Renal pelvis (tissue), 12 donors: ENCODE measurements at places on chromosomes 16 and 17. TPM values are rescaled to one million over a fixed set of nuclear protein-coding genes. Genes with fewer than 3 reads are reported as not detected.

Gene KCNJ18
- polyA plus RNA-seq, result not detected

- DNase-seq, result no peak
Observed at GRCh38 chr17:49958723-49959122, 10.3 kb upstream of the DLX4 start.

- DNase-seq, result peak; percentile 37
Observed at GRCh38 chr17:1486802-1487695, 5.4 kb downstream of the MYO1C start.

Gene ACSM2A
- polyA plus RNA-seq, result 99.4 TPM

DNA sequence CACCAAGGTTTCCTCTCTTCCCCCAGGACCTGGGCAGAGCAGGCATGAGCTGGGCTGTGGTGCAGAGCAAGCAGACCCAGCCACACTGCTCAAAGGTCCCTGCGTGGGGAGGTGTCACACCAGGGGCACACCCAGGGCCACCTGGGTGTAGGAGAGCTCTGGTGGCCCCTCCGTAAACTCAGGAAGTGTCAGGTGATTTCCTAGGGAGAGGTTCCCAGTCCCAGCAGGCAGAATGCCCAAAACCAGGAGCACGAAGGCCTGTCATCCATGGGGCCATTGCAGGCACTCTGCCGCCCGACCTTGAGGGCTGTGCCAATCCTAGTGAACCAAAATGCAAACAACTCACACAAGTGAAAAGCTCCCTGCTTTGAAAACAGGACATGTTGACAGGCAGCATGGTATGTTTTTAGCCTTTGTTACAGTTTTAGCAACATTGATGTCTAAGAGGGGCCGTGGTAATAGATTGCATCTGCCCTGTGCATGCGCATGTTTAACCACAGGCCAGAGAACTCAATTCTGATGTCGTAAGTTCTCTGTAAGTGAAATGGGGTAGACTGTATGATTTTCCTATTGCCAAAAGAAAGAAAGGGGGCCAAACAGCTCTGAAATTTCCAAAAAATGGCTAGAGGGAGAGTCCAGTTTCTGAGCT, 21.3 kb downstream of the CIBAR2 start:
- DNase-seq, result no peak

DNA sequence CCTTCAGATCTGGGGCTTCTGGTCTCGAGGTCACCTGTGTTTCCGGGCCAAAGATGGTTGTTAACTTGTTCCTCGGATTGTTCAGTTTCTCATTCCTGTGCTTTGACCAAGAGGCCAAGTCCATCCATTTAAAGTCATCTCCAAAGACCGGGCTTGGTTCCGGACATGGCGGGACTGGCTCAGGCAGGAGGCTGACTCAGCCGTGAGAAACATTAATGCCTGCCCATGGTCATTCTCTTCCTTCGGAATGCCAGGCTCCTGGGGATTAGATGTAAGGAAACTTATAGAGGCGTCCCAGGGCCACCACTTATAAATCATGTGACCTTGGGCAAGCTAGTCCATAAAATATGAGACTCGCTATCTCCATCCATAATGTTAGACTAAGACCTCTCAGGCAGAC, 13.6 kb upstream of the NKD1 start:
- no peak for DNase-seq

DNA sequence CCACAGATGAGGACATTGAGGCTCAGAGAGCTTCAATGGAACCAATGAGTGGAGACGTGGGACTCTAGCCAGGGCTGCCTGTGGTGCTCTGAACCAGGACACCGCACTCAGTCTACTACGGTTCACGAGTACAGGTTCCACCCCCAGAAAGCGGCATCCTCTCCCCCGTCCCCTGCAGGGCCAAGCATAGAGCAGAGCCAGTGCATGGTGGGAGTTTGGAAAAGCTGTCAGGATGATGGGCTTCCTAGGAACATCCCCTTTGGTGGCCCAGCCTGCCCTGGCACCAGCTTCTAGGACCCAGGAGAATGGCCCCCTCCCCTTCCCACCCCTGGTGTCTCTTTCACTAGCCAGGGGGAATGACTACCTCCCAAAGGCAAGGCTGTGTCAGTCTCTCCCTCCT, 8.4 kb downstream of the ZNF319 start:
- no peak for DNase-seq

- DNase-seq, result no peak
Observed at GRCh38 chr17:29066606-29067005, 23.7 kb downstream of the PIPOX start.

DNA sequence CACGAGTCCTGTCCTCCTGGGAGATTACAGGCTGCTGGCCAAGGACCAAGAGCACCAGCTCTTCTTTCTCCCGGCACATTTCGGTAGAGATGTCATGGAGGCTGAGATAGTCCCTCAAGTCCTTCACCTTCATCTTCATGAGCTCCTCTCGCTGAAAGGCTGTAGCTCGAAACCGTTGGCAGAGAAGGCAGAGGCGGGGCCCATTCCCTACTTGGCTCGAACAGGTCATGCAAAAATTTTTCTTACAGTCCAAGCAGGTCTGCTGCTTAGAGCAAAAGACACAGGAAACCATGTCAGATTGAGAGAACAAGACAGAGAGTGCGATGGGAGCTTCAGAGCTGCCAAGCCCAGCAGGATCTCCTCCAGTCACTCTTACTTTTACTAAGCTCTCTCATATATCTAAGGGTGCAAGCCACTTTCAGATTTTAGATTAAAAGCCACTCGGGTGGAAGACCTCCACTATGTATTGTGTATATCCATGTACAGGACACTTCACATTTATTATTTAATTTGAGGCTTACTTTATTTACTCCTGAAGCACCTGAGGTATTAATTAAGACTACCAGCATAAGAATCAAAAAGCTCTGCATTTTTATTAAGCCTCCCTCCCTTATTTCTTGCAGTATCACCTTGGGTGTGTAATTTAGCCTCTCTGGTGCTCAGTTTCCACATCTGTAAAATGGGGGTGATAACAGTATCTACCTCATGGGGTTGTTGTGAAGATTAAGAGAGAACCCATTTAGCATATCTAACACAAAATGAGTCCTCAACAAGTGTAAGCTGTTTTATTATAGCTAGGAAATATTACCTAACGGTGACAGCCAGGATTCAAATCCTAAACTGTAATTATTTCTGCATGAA, 41.4 kb downstream of the LIG3 start:
- DNase-seq, result no peak

Gene TMEM238L
- 4.6 TPM for polyA plus RNA-seq

DNA sequence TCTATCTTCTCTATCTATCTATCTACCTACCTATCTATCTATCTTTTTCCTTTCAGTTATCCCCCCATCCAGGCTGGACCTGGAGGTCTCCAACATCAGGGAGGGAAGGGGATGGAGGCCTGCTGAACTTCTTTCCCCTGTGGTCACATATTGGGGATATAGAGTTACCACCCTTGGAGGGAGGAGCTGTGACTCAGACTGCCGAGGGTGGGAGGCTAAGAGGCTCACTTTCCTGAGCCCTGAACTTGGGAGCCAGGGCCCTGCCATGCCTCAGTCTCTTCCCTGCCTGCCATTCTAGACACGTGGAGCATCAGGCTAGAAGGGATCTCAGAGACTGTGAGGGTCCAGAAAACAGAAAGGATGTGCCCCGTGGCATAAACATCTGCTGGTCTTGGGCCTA, 8.4 kb downstream of the LRRC3C start:
- DNase-seq, result no peak

GRCh38 chr17:29661213-29661612, 38.5 kb upstream of the CORO6 start:
- DNase-seq, result no peak

Gene HP
- polyA plus RNA-seq, result 0.99 TPM

Gene SOX15
- polyA plus RNA-seq, result 4.9 TPM

GRCh38 chr17:80130992-80131391, 15.9 kb downstream of the EIF4A3 start:
- DNase-seq, result no peak

DNA sequence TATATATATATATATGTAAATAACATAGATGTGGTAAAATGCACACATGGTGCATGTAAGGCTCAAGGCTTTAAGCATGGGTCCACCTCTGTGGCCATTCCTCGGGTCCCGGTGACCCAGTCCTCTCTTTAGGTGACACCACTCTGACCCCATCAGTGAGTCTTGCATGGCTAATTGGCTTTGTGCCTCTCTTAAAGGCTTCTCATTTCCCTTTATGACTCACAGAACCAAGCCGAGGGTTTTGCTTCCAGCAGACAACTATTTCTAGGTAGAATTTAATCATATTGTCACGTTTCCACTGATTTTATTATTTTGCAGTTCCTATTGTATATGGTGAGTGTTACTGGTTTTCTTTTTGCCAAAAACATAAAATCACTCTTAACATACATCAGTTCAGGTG, 59.7 kb downstream of the PLCG2 start:
- DNase-seq, result no peak

- no peak for DNase-seq
Observed at GRCh38 chr17:49254066-49254465, 23.5 kb upstream of the PHOSPHO1 start.

DNA sequence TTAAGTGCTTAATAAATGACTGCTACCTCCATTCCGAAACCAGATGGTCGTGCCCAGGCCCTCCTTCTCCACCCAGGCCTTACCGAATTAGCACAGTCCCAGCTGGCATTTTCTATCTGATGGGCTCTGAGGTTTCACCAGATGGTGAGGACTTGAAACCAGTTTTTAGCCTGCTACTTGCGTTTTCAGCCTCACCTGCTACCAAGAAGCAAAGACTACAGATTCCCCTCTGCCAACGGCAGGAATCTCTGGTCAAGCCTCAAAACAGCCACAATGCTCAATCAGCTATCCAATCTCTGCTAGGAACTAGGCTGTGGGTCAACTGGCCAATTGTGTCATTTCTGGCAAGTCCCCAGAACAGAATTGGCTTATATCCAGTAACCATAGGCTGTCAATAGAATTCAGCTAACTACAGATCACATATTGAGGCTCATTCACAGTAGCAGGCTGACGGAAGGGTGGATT, 11.7 kb downstream of the PECAM1 start:
- DNase-seq, result no peak

Gene GTF3C1
- 97.6 TPM for polyA plus RNA-seq

- DNase-seq, result no peak
Observed at GRCh38 chr16:77711775-77712174, 10.5 kb upstream of the NUDT7 start.

Gene RGS9
- polyA plus RNA-seq, result 16.1 TPM

Gene PYCARD
- 12.4 TPM for polyA plus RNA-seq

Gene SPNS1
- polyA plus RNA-seq, result 64.6 TPM

DNA sequence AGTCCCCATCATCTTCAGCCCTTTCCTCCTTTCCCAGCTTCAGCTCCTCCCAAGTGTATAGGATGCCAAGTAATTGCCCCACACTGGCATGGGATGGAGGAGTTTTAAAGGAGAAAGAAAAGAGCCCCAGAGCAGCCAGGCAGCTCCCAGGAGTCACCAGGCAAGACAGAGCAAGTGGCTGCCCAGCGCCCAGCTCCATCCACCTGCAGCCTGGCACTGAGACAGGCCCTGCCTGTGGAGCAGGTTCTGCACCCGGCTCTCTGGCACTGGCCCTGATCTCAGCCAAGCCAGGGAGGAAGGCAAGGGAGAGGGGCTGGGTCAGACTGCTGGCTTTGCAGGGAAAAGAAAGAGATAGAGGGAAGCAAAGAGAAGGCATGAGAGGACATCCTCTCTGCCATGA, 21.7 kb downstream of the FOXN1 start:
- DNase-seq, result no peak

GRCh38 chr16:1612320-1613111, at the start of gene CRAMP1:
Gene CRAMP1 (plus strand): TSS chr16:1612360. CDS start chr16:1614640, 2,280 bp downstream.
- DNase-seq, result peak; percentile 5

DNA sequence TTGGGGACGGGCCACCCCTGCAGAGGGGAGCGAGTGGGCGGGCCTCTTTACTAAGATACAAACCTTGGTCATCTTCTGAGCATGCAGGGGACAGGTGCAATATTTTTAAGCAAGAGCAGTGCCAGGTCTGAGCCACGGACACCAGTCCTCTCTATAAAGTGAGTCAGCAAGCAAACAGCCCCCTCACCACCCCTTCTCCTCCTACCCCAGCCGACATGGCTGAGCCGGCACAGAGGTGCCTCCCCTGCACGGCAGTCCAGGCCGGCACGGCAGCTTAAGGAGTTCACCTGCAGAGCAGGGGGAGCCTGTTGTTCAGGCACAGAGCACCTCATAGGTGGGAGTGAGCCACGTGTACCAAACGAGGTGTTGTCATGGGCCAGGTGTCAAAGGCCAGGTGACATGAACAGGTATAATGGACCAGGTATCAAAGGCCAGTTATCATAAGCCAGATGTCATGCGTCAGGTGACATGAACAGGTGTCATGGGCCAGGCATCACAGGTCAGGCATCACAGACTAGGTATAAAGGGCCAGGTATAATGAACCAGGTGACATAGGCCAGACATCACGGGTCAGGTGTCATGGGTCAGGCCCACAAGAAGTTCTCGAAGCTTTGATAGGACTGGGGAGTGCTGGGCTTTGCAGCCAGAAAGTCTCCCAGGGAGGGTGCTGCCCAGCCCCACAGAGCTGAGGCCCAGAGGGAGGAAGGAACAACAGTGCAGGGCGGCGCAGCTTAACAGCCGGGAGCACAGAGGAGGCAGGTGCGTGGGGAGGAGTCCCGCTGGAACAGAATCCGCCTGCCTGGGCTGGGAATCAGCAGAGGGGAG, 42.6 kb upstream of the ZNF469 start:
- DNase-seq, result no peak

DNA sequence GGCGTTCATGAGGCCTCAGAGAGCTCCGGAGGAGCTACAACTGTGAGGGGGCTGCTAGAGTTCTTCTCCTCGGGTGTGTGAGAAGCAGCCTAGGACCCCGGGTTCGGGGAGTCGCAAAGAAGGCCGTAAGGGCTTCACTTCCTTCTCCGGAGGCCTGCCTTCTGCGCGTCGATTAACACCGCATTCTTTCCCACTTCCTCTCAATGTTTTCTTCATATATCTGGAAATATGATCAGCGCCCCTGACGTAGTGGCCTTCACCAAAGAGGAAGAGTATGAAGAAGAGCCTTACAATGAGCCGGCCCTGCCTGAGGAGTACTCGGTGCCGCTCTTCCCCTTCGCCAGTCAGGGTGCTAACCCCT, 449 bp downstream of the SMCR8 start:
- DNase-seq, result no peak

DNA sequence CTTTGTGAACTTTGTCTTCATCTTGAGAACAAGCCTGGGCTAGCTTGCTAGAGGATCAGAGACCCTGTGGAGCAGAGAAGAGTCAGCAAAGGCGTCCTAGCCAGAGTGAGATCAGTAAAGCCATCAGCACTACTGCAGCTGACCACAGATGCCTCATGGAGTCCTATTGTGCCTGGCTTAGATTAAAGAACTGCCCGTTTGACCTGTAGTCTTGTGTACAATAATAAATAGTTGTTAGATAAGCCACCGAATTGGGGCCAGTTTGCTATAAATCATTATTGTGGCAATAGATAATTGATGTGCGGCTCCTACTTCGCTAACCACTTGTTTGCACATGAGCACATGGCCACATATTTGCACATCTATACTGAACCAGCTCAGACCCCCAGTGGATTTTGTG, 103.0 kb downstream of the CYLD start:
- DNase-seq, result no peak

DNA sequence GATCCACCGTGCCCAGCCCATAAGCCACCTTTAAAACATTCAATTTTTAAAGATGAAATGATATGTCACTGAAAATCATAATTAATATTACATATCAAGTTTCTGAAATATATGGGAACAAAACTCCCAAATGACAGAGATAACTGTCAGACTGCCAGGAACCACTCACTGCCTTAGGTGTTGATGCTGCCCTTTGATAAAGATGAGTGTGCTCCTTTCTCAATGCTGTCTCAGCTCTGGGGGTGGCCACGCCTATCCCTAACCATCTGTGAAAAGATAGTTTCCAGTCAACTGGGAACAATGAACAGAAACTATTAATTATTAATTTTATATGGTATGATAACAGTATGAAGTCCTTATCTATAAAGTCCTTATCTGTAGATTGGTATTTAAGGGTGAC, 177.7 kb downstream of the MYO1D start:
- no peak for DNase-seq
